ENCODE measurements at places on chromosomes 11 and 22.

DNA sequence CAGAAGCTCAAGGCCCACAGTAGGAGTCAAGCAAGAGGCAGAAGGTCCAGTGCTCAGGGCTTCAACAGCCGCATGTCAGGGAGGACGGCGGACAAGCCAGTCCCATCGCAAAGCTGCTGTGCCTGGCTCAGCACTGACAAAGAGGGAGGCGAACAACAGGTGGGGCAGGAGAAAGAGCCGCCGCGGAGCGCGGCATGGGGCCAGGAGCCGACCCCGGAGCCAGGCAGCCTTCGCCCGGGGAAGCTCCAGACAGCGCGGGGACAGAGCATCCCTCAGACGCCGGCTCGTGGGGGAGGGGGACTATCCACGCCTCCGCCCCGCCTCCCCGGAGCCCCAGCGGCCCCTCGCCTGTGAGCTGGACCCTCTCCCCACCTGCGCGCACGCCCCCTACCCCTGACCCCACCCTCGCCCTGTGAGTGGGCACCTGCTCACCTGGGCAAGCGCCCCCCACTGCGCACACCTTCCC, 369 bp downstream of the DHCR7 start:
- no peak for DNase-seq

- no peak for DNase-seq
These were observed 129.7 kb downstream of the ST3GAL4 start for GRCh38 chr11:126485021-126485792.

- no peak for DNase-seq
These were observed 80.9 kb upstream of the OR9Q1 start for GRCh38 chr11:57942808-57943207.

DNA sequence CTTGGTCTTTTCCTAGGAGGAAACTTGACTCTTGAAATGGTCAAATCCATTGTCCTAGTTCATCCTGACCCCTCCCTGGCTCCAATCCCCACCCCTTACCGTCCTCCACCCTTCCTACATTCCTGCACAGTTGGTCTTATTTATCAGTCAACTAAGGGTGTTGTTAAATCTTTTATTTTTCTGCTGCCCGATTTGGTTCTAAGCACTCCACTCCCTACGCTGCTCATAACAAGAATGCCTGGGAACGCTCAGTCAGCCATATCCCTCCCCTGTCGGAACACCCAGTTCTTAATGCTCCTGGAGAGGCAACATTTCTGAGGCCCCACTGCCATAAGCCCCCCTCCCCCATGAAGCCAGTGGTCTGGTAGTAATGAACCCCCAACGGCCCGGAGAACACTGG, 9.7 kb downstream of the EHF start:
- no peak for DNase-seq

- no peak for DNase-seq
These were observed 4.7 kb upstream of the C11orf86 start for GRCh38 chr11:66970371-66970806.

- DNase-seq = no peak
These were observed 747.0 kb downstream of the FAM181B start for GRCh38 chr11:81986556-81987161.

DNA sequence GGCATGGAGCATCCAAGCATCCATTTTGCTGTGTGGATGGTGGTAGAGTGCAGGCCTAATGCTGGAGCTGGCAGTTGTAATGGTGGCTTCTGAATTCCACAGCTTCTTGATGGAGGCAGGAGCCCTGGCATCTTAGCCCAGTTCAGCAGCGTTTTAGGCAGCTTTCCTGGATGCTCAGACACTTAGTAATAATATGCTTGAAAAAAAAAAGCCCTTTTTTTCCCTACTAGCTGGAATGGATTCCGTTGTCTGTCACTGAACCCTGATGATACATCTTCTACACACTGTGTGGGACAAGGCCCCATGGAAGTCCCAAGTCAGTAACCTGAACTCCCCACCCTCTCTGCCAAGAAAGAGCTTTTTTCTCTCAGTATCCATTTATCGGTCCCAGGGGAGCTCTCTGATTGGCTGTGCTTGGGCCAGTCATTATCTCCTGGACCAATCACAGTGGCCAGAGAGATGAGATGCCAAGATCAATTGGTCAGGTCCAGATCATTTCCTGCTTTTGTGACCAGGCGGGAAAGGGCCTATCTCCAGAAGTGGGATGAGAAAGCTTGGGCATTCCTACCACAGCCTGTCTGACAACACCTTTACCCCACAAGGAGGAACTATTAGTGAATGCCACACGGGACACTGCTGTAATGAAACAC, 34.2 kb downstream of the MCM5 start:
- no peak for DNase-seq

GRCh38 chr11:77003963-77004362, 30.2 kb upstream of the B3GNT6 start:
- no peak for DNase-seq

DNA sequence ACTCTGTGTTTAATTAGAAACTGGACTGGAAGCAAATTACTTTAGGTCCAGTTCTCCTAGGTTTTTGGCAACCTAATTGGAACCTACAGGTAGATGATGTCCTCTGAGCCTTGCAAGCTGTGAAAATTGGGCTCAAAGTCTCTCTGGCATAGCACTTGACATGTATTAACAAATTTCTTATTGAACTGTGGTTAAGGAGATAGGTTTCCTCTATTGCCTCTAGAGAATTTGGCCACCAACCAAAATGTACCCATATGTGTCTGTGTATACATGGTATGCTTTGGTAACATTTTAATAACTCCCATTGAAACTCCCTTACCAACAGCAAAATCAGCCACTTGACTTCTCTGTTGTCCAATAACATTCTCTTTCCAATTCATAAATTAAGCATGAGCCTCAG, at the start of gene OR4D10:
TSS of gene OR4D10 (plus strand) at position 301 of the 400 bp plus-strand sequence. CDS start 4,115 bp downstream, outside the sequence.
- DNase-seq = no peak

DNA sequence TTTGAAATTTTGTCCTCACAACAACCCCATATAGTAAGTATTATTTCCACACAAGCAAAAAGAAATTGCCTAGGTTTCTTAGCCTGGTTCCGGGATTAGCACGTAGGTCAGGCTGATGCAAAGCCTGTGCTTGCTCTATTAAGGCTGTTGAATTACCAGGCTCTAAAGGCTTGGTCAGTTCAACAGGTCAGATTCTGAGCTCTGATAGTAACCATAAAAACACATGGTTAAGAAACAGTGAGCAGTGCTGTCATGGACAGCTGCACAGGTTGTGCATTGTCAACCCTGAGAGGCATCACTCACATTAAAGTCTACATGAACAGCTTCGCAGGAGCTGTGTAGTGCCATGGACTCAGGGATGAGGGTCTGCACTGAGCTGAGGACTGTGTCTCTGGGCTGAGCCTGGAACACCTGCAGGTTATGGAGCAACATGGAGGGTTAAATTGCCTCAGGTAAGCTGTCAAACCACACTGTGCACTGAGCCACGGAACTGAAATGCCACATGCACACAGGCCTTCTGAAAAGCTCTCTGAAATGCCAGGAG, 98.0 kb downstream of the PIWIL4 start:
- no peak for DNase-seq

DNA sequence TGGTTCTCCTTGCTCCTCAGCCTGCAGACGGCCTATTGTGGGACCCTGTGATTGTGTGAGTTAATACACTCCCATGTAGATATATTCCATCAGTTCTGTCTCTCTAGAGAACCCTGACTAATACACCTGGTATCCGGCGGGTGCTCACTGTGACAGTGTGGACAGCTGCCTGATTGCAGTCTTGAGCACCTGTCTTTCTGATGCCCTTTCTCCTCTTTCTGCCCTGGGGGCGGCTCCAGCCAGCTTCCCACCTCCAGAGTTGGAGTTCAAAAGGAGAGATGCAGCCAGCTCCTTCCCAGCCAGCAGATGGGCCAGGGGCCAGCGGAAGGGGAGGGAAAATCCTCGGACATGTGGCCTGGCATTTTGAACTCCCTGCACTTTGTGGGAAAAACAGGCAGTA, 15.0 kb downstream of the SMIM38 start:
- no peak for DNase-seq

DNA sequence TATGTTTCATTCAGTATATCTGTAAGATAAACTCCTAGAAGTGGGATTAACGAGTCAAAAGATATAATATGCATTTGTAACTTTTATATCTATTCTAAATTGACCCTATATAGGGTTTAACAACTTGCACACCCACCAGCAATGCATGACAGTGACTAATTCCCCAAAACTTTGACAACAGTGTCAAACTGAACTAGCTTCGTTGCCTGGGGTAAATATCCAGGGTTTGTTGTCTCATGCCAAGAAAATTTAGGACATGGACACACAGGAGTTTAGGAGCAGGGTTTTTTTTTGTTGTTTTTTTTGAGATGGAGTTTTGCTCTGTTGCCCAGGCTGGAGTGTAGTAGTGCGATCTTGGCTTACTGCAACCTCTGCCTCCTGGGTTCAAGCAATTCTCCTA, 5.1 kb downstream of the SNU13 start:
- no peak for DNase-seq

DNA sequence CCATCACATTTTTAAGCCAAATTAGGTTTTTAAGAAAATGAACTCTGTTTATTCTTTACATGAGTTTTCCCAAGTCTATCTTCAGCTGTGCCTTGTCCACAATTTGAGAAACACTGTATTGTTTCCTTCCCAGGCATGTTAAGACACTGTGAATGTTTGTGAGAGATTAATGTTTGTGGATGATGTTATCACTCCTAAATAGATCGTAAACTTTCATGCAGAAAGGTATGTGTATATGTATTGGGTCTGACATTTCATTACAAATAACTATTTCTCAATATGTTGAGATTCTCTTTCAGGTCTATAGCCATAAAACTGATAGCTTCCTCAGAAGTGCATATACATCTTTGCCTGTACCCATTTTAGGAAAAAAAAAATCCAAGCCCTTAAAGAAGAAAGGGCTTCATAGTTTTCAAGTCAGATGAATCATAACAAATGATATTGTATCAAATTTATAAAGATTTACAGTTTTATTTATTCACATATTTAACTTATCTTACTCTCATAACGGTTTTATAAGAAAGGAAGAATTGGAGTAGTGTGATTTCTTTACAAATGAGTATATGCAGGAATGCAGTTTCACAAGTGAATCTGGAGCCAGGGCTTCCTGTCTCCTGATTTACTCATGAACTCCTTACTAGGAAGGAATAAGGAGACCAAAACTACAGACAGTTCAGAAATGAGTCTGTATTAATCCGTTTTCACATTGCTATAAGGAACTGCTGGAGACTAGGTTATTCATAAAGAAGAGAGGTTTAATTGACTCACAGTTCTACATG, 11.2 kb downstream of the OR8D1 start:
- DNase-seq = no peak

DNA sequence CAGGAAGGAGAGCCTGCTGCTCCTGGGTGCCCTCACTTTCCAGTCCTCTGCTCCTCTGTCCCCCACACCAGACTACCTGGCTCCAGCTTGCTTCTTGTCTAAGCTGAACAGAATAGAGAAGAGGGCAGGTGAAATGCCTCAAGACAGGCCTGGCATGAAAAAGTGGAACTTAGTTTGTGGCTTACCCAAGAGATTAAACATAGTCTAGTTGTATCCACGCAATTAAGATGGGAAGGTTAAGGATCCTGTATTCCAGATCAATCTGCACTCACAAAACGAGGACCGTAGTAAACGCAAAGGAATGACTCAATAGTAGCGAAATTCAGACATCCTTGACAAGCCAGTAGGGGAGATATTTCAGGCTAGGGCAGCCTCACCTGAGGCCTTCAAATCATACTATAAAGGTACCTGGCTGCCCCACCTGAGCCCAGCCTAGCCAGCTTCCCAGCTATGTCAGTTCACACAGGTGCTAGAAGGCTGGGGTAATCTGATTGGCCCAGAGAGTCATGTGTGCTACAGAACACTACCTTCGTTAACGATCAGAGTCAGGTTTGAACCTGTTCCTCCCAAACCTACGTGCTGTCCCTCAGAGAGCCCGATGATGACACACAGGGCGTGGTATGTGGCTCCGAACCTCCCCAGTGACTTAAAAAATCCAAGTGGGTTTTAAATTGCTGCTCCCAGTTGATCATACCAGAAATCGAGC, 46.5 kb downstream of the AHNAK start:
- no peak for DNase-seq

DNA sequence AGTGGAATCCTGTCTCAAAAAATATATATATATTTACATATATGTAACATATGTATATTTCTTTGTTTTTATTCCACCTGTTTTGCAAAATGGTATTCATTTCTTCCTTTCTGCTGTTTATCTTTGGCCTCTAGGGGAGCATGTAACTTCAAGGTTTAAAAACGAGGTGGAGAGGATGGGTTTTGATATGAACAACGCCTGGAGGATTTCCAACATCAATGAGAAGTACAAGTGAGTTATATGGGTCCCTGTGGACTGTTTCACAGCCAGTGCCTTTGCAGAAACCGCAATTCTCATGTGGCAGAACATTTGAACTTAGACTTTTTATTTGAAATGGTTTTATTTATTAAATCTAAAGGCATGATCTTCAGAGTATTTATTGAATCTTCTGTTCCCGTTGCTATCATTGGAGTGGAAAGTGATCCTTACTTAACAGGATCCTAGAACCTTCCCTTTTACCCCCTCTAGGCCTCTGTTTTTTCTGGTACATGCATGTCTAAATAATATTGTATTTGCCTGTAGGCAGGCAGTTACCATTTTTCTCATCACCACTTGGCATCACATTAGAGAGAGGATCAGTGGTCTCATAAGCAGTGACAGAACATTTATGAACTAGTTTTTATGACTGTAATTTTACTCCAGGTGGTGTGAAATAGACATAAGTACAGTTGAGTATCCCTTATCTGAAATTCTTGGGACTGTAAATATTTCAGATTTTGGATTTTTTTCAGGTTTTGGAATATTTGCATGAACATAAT, 81.5 kb upstream of the HORMAD2 start:
- no peak for DNase-seq

GRCh38 chr22:45226503-45227186, 14.0 kb downstream of the KIAA0930 start:
- DNase-seq = no peak

- no peak for DNase-seq
These were observed 111.9 kb downstream of the WNT7B start for GRCh38 chr22:45864959-45865476.

- no peak for DNase-seq
These were observed 17.5 kb upstream of the GAL start for GRCh38 chr11:68666849-68667248.

DNA sequence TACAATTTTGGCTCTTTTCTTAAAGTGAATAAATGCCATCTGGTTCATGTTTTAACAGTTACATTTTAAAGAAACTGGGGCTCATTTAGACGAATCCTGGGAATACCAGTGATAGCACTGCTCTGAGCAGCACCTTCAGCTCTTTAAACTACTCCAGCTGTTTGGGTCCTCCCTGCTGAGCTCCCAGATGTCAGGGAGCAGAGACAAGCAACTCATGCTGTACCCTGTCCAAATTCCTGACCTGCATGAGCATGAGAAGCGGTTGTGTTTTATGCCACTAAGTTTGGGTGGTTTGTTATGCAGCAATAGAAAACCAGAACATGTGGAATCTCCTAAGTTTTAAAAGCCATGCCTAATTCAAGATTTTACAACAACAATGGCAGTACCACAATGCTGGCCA, 90.0 kb downstream of the FDX1 start:
- DNase-seq = no peak

GRCh38 chr22:25746012-25746373, 4.0 kb downstream of the MYO18B start:
- no peak for DNase-seq

- DNase-seq = no peak
These were observed 50.8 kb upstream of the ADORA2A start for GRCh38 chr22:24376586-24376985.

Data from activated T-cell treated with anti-CD3 and anti-CD28 coated beads for 48 hours (primary cell).